ENCODE measurements at places on chromosomes 1 and 21.
A peak's percentile ranks its signal among the peaks of the same experiment; 100 is the strongest.

GRCh38 chr1:57934745-57935144 is 510.9 kb upstream of the DAB1 start:
- DNase-seq = no peak
- H3K27me3 ChIP-seq = no peaks in the 10 kb centered on the region
- no peak overlapping the region for H3K4me3 ChIP-seq
- H3K4me1 ChIP-seq = no peaks in the 10 kb centered on the region
- no peaks in the 10 kb centered on the region for H3K36me3 ChIP-seq

DNA sequence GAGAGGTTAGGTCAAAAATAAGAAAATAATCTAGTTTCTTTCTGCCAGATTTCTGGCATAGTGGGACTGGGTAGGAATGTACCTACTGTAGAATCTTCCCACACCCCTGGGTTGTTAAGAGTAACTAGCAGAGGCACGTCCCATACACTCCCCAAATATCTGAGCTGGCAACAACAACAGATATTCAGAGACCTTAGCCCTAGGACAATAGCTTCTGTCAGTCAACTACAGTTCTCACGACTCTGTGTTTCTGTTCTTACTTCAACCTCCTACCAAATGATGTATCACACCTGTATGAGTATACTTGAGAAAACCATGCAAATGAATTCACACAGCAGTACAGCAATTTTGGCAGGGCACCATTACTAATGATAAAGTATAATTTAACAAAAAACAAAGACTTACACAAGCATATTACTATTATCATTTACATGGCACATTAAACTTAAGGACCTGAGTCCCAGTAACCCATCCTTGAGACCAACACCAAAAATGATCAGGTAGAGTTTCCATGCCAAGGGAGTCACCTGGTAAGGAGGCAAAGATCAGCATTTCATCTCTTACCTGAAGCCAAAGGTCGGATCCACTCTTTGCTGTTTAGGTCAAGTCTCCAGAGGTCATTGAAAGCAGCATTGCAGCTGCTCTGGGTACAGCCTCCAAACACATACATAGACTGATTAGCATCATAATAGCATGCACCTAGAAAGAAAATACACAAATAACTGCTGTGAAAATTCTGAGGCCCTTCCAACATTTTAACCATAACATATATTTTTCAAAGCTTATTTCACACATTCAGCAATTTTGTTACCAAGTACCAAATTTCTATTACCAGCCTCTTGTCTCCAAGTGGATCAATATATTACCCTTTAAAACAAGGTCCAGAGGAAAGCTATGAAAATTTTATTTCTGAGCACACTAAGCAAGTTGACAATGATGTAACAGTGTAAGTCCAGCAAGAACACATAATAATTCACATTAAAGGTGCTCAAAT is 57.5 kb upstream of the CPLANE2 start:
- H3K27ac ChIP-seq = no peak overlapping the region
- no peaks in the 10 kb centered on the region for H3K4me1 ChIP-seq
- H3K4me3 ChIP-seq = no peak overlapping the region
- H3K27me3 ChIP-seq = no peaks in the 10 kb centered on the region

DNA sequence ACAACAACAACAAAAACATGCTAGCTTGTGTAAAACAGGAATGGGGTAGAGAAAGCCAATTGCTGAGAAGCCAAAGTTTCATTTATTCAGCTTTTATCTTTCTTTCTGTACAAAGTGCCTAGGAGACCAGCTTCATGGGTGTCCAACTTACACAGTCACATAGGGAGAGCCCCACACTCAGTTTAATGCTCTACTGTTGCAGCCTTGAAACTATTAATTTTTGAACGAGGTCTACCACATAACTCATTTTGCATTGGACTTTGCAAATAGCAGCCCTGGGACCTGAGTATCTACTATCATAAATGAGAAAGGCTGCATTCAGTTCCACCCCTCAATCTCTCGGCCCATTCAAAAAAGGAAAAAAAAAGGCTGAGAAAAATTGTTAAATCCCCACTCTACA is 98.8 kb downstream of the ZNF644 start:
- DNase-seq = no peak
- H3K27me3 ChIP-seq = no peaks in the 10 kb centered on the region
- no peak overlapping the region for H3K27ac ChIP-seq
- H3K36me3 ChIP-seq = no peaks in the 10 kb centered on the region
- no peak overlapping the region for H3K4me3 ChIP-seq

GRCh38 chr1:36400825-36401601 is 3.3 kb upstream of the LSM10 start:
- peaks cover 5% of the 10 kb centered on the region for H3K4me1 ChIP-seq
- H3K27me3 ChIP-seq = no peaks in the 10 kb centered on the region
- H3K36me3 ChIP-seq = no peaks in the 10 kb centered on the region
- no peak for DNase-seq
- no peak overlapping the region for H3K4me3 ChIP-seq
- H3K27ac ChIP-seq = no peak overlapping the region

- DNase-seq = no peak
- no peak overlapping the region for H3K27ac ChIP-seq
- H3K4me3 ChIP-seq = no peak overlapping the region
- H3K4me1 ChIP-seq = no peaks in the 10 kb centered on the region
- no peaks in the 10 kb centered on the region for H3K27me3 ChIP-seq
These were observed 77.1 kb downstream of the IFI44 start for GRCh38 chr1:78726686-78727085.

DNA sequence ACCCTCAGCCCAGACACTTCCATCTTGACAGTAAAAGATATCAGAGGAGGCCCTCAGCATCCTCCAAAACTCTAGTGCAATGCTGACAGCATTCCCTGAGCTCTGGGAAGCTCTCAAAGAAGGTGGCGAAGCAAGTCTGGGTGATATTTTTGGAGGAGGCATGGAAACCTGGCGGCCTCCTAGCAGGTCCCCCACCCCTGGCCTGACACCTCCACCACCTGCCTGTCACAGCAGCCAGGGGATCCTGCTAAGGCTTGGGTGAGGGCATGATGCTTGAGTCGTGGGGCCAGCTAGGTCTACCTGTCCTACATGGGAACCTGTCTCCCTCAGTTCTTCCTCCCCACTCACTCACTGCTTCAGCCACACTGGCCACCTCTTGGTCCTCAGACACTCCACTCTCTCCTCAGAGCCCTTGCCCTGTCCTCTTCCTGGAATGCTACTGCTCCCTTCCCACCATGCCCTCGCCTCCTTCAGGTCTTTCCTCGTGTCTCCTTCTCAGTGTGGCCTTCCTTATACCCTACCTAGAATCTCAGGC is 8.5 kb downstream of the DHRS3 start:
- DNase-seq = no peak
- peaks cover 2% of the 10 kb centered on the region for H3K36me3 ChIP-seq
- no peaks in the 10 kb centered on the region for H3K27me3 ChIP-seq
- peaks cover 2% of the 10 kb centered on the region for H3K4me1 ChIP-seq
- no peak overlapping the region for H3K4me3 ChIP-seq

DNA sequence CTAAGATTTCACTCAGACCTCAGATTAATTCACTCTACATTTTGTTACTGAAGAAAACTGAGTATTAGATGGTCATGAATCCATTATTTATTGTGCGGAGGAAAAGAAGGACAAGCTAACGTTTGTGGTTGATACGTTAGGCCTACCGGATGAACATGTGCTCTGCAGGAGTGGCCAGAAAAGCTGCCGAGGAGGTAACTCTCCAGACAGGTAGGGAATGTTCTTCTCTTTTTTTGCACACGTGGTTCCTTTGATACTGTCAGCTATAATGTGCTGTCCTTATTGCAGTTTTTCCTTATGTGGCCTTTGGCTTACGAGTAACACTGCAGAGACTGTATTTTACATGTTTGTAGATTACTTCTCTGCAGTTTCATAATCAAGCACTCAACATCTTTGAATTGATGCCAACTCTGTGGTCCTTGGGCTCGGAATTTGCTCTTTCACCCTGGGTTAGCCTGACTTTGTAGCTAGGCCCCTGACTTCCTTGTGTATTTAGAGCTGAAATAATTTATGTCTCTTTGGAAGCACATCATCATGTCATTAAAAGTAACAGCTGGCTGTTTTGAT is 13.6 kb downstream of the MTR start:
- H3K27me3 ChIP-seq = no peaks in the 10 kb centered on the region
- H3K4me1 ChIP-seq = peaks cover 6% of the 10 kb centered on the region
- peak; percentile 70 for DNase-seq
- H3K36me3 ChIP-seq = peaks cover 18% of the 10 kb centered on the region
- H3K27ac ChIP-seq = peak overlapping the region; percentile 44

- peaks cover 13% of the 10 kb centered on the region for H3K4me1 ChIP-seq
- peak; percentile 95 for DNase-seq
- peak overlapping the region; percentile 88 for H3K27ac ChIP-seq
- no peaks in the 10 kb centered on the region for H3K36me3 ChIP-seq
- no peaks in the 10 kb centered on the region for H3K27me3 ChIP-seq
These were observed 41.7 kb downstream of the PRKCZ start for GRCh38 chr1:2091611-2092604.

GRCh38 chr1:65001231-65001792 is 35.0 kb upstream of the JAK1 start:
- no peak overlapping the region for H3K4me3 ChIP-seq
- no peaks in the 10 kb centered on the region for H3K36me3 ChIP-seq
- peak; percentile 30 for DNase-seq
- no peaks in the 10 kb centered on the region for H3K4me1 ChIP-seq
- H3K27ac ChIP-seq = peak overlapping the region; percentile 91
